ENCODE measurements at places on chromosomes 11 and 22.
A peak's percentile ranks its signal among the peaks of the same experiment; 100 is the strongest.

DNA sequence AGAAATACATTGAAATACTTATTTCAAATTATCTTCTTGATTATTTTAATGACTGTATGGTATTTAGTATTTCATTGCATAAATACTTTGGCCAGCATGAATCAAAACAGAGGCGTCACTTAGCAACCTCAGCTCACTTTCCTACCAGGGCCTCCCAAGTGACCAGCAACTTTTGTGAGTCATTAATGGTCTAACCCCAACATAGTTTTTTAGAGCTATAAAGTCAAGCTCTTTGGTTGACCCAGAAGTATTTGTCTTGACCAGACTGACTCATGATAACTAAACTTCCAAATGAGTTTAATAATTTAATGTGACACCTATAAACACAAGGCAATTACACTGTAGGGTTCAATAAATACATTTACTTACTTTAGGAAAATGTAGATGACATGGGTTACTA is 27.9 kb upstream of the RBMXL2 start:
- DNase-seq, result no peak

GRCh38 chr22:49998718-49999062 is 13.9 kb downstream of the IL17REL start:
- DNase-seq, result no peak

DNA sequence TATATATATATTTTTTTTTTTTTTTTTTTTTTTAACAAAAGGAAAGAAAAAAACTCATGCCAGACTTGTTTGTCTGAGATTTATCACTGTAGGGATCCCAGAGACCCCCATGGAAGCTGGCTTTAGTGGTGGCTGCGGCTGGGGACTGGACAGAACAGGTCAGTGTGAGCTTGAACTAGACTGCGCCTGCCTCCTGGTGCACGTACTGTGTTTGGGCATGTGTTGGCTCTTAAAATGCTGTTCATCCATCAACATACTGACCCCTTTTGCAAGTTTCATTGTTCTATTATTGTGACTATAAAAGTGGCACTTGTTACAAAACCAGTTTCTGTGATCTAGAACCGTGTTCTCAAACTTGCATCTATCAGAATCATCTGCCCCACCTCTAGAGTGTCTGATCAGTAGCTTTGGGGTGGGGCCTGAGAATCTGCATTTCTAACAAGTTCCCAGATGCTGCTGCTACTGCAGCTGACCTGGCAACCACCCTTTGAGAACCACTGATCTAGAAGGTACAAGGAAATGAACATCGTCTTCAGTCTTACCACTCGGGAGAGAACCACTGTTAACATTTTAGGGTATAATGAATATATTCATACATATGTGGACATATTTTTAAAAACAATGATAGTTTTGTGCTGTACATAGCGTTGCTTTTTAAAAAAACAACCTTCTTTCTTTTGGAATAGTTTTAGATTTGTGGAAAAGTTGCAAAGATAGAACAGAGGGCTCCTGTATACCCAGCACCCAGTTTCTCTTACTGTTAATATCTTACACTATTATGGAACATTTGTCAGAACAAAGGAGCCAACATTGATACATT is 54.0 kb downstream of the ZNRF3 start:
- DNase-seq, result no peak

GRCh38 chr22:31948002-31948401 is 3.7 kb downstream of the YWHAH start:
- DNase-seq, result no peak

- DNase-seq, result peak; percentile 19
These were observed 378.4 kb upstream of the PITPNB start for GRCh38 chr22:28297504-28297903.

- no peak for DNase-seq
These were observed 6.4 kb upstream of the LZTR1 start for GRCh38 chr22:20975541-20976290.

- no peak for DNase-seq
These were observed 71.2 kb downstream of the KIRREL3 start for GRCh38 chr11:126929179-126930061.

DNA sequence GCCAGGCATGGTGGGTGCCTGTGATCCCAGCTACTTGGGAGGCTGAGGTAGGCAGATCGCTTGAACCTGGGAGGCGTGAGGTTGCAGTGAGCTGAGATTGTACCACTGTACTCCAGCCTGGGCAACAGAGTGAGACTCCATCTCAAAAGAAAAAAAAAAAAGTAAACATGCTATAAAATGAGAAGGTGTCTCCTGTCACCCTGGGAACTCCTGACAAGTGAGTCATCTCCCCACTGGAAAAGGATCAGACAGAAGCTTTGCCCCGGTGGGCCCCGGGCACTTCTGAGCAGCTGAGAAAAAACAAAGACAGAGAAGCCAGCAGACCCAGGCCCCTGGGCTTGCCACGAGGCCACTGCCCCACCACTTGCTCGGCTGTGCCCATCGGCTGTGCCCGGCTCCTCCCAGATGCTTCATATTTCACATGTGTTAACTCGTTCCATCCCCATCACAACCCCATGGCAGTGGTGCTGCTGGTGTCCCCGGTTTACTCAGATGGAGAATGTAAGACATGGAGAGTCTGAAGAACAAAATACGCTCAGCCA is 22.3 kb downstream of the TTLL1 start:
- no peak for DNase-seq

All from GM10248 (cell line).